ENCODE measurements at places on chromosomes 3 and 15.
A peak's percentile ranks its signal among the peaks of the same experiment; 100 is the strongest.

- DNase-seq: peak; percentile 30
Measured at GRCh38 chr3:195441992-195442572, 738 bp downstream of the ACAP2 start.

GRCh38 chr3:98038876-98039275 is 3.8 kb upstream of the GABRR3 start:
- DNase-seq: no peak

- no peak for DNase-seq
Measured at GRCh38 chr3:158935846-158936245, 134.0 kb downstream of the MFSD1 start.

DNA sequence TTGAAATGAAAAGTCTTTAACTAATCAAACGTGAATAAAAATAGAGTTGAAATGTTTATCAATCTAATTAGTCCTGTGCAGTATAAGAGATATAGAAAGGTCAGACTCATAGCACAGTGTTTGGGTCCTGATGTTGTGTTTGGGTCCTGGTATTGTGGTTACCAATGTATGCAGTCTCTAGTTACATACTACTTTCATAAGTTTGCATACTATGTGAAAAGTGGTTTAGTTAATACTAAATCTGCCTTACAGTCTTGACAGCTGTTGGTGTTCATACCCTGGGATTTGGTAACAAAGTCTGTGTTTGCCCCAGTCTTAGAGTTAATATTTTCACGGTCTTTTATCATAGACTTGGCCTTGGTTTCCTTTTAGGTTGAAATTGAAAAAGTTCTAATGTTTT is 41.7 kb downstream of the KIF15 start:
- DNase-seq: no peak

DNA sequence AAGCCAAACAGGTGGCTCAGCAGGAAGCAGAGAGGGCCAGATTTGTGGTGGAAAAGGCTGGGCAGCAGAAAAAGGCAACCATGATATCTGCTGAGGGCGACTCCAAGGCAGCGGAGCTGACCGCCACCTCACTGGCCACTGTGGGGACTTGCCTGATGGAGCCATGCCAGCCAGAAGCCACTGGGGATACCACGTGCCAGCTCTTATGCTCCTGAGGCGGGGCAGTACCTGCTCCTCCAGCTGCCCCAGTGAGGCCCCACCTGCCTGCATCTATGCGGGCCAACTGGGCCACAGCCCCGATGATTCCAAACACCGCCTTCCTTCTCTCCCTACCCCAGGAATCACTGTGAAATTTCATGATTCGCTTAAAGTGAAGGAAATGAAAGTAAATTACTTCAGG is 22.9 kb upstream of the ARIH1 start:
- no peak for DNase-seq

- DNase-seq: no peak
Measured at GRCh38 chr3:164407111-164407510, 671.2 kb downstream of the SI start.

- DNase-seq: no peak
Measured at GRCh38 chr3:20007960-20008359, 4.1 kb downstream of the PP2D1 start.

- no peak for DNase-seq
Measured at GRCh38 chr3:142029791-142030190, 119.6 kb downstream of the TFDP2 start.

DNA sequence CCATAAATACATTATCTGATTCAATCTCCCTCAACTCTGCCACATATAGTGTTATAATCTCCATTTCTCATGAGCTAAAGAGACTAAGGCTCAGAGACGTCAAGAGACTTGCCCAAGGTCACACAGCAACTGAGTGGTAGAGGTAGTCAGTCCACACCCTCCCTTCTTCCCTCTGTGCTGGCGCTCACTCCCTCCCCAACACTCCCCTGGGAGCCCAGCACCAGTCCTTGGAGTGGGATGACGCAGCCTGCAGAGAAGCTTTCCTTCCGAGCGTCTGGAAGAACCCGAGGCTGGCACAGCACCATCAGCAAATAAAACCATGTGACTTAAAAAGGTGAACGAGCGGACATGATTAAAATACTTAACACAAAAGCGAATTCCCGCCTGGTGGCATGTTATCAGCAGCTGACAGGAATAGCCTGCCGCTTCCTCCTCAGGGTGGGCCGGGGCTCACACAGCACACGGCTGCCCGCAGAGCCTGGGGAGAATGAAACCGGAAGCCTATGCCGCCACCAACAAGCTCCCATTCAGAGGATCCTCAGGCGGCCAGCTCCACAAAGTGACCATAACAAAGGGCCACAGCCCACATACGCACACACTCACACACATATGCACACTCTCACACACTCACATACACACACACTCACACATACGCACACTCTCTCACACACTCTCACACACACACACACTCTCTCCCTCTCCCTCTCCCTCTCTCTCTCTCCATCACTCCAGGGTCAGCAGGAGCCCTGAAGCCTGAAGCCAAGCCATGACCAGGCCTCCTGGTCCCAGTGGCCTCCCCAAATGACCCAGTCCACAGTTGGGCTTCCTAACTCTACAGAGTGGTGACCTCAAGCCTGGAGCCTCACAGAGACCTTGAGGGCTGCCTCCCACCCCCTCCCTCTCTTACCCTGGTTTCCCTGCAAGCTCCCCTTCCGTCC is 120.5 kb downstream of the XXYLT1 start:
- peak; percentile 3 for DNase-seq

- DNase-seq: no peak
Measured at GRCh38 chr15:75591655-75592364, 12.7 kb upstream of the PTPN9 start.

- no peak for DNase-seq
Measured at GRCh38 chr15:85760531-85761371, 34.0 kb downstream of the KLHL25 start.

DNA sequence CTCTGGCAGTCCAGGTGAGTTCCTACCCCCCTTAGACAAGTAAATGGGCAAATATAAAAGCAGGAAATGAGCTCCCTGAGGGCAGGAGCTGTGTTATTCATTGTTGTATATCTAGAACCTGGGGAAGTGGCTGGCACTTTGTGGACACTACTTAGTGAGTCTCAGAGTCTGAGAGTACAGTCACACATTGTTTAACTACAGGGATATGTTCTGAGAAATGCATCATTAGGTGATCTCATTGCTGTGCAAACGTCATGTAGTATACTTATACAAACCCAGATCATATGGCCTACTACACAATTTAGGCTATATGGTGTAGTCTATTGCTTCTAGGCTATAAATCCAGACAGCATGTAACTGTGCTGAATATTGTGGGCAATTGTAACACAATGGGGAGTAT is 52.4 kb downstream of the DRD3 start:
- DNase-seq: no peak

DNA sequence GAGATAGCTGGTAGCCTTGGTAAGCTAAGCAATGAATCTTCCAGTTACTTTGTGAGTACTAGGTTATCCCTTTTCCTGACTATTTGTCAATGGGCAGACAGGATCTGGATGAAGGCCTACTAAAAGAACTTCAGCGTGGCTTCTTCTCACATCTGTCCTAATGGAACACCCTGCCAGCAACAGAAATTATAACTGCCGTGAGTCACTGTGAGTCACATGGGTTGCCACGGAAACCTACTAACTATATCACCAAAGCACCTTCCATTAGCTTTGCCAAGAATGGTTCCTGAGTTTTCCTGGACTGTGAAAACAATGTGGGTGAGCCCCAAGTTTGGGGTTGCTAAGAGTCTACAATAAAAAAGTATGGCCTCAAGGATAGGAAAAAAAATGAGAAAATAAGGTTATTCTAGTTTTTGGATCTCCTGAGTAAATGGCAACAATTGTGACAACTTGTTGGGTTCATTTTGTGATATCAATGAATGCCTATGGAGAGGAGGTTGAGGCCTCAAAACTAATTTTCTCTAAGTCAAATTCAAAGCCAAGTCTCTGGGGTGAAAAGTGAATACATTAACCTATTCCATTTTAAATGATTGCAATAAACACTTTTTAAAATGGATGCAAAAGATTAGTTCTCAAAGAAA is 195.1 kb upstream of the ICE2 start:
- DNase-seq: no peak

DNA sequence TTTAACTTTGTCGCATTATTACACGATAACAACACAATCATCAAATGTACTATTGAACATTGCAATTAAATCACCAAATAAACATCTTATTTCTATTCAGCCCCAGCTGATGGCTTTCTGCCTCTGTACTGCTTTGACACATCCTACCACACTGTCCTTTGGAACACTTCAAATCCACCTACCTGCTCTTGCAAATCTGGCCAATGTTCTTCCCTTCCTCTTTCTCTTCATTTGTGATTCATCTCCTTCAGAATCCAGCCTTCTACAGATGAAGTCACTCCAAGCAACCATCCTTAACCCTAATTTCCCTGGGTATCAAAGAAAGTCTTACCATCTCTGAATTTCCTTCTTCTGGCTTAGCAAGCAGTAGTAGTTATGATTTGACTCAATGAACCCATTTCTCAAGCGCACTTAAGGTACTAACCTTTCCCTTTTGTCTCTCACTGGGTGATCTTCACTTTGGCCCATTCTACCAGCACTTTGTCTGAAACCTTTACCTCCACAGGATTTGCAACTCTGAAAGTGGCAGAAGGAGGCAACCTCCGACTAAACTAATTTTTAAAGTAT is 502.9 kb downstream of the FOXP1 start:
- DNase-seq: no peak

DNA sequence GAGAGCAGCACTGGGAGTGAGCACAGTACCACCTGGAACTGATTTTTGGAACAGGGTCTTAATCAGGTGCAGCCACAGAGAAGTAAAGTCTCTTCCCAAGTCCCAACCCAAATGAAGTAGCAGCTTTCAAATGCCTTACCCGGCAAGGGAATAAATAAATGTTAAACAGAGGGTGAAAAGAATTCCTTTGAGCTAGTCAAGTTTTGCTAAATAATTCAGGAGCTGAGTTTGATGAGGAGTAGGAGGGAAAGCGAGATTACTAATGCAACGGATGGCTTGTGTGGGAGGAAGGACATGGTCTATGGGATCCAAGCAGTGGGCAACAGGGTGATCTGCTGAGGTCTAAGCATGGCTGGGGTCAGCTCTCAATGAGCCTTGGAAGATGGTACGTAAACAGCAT is 204.5 kb upstream of the ST8SIA2 start:
- no peak for DNase-seq

DNA sequence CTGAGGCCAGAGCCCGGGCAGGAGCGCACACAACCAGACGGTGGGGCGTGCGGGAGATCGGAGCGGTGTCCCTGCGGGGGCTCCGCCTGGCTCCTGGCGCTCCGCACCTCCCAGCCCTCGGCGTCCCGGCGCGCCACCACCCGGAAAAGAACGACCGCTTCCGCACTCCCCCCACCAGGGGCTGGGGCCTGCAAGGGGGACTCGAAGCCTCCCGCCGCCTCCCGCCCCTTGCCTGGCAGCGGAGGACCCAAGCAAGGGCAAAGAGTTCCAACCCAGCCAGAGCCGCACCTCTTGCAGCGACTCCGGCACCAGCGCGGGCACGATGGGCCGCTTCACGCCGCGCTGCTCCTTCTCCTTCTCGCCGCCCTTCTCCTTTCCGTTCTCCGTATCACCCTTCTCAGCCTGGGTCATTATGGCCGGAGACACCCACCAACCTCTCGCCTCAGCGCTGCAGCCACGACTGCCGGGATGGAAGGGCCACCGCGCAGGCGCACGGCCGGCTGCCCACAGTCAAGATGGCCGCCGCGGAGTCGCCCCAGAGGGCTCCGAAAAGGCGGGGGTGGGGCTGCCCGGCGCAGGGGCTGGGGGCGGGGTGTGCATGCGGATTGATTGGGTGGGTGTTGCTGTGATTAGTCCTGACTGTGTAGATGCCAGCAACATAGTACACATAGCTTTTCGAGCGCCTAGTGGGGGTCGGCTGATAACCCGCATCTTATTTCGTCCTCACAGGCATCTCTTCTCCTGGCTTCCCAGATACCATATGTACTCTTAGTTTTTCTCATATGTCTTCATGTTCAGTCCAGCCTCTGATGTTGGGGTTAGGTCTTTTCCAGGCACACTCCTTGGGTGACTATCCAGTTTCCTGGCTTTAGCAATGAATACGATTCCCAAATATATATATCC is at the start of gene ACTR8:
Gene ACTR8, minus strand, starts transcription at position 462 of the 903 bp plus-strand sequence. Its CDS starts 51 bp downstream, at position 411.
- peak; percentile 86 for DNase-seq

Data from neural crest cell (in vitro differentiated cells).